Activated naive CD4-positive, alpha-beta T cell (primary cell): ENCODE measurements at places on chromosomes 13 and 19.

DNA sequence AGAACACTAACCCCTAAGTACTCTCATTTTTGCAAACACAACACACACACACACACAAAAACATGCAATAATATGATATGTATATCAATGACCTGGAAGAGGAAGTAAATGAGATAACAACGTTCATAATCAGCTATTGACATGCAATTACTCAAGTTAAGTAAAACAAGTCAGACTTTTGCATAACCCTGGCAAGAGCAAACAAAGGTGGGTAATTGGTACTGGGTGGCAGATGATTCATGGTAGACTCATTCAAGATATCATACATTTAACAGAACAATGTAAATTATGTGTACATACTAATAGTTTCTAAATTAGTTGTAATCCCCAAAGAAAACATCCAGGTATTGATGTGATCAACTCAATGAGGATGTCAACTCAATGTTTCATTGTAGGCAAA, 508.8 kb downstream of the DACH1 start:
- DNase-seq = no peak

- DNase-seq = no peak
Observed at GRCh38 chr13:24250376-24251057, 58.9 kb upstream of the C1QTNF9 start.

GRCh38 chr13:73339086-73339485, 280.3 kb downstream of the KLF5 start:
- no peak for DNase-seq

- DNase-seq = no peak
Observed at GRCh38 chr13:106599875-106600797, 32.2 kb upstream of the ARGLU1 start.

- no peak for DNase-seq
Observed at GRCh38 chr19:43687660-43687997, 17.7 kb upstream of the PLAUR start.

GRCh38 chr19:5571777-5572176, 4.0 kb upstream of the TINCR start:
- no peak for DNase-seq

DNA sequence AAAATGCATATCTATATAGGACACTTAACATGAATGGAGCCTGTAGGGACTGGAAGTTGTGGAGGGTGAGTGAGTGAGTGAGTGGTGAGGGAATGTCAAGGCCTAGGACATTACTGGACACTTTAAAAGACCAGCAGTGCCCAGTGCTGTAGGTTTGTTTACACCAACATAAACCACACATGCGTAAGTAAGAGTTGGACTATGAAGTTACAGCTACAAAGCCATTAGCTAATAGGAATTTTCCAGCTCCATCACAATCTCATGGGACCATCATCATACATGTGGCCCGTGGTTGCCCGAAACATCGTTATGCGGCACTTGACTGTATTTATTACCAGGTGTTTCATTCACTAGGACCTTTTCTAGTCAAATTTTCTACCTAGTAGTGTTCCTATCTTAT, 49.2 kb downstream of the LATS2 start:
- no peak for DNase-seq

DNA sequence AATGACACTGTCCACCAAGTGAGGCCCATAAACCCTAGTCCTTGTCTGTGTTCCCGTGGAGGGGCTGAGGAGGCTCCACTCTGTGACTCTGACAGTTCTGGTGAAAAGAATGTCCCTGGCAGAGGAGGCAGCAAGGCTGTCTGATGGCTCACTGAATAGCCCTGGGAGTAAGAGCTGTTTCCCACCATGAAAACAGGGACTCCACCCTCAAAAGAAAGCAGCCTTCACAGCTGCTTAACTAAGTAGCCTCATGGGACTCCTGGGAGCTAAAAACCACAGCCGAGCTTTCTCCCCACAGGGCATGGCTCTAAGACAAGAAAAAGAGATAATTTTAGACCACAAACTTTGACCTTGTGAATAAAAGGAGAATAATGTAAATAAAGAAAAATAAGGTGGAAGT, 135.1 kb upstream of the FRY start:
- no peak for DNase-seq

GRCh38 chr19:9130965-9131364, 4.2 kb upstream of the OR7G3 start:
- DNase-seq = no peak

DNA sequence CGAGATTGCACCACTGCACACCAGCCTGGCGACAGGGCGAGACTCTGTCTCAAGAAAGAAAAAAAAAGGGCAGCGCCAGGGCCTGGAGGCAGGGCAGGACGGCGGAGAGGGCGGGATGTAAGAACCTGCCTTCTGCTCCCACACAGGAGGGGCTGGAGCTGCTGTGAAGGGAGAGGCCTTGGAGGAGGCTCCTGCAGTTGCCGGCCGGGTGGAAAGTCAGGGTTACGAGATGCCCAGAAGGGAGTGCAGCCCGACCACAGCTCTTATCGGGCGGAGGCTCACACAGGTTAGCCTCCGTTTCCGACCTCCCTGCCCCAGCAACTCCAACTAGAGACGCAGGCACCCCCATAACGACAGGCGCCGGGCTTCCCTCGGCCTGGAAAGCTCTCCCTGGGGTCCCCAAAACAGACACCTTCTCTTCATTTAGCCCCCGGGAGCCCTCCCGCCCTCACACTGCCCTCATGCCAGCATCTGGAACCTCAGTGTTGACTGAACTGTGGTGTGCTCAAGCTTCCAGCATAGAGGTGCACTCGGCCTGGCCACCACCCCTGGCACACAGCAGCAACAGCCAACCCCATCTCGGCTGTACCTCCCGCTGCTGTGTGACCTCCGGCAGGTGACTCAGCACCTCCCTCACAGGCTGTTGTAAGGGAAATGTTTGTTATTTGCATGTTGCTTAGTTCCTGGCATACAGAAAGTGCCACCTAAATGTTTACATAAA, 1.4 kb downstream of the PLPP2 start:
- DNase-seq = no peak

DNA sequence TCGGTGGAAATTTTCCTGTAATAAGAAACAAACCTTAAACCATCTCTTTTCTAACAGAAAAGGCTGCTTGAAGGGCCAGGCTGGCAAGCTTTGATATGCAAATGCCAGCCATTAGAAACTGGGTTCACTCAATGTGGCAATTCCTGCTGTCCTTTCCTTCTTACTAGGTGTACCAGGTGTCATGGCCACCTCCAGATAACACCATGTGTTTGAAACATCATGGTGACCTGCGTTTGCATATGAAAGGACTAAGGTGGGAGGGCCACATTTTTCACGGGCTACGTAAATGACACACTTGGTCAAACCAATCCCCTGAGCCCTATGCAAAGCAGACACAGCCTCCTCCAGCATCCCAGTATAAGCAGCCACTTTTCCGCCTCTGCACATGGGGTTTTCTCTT, 789.1 kb upstream of the SLITRK5 start:
- no peak for DNase-seq

DNA sequence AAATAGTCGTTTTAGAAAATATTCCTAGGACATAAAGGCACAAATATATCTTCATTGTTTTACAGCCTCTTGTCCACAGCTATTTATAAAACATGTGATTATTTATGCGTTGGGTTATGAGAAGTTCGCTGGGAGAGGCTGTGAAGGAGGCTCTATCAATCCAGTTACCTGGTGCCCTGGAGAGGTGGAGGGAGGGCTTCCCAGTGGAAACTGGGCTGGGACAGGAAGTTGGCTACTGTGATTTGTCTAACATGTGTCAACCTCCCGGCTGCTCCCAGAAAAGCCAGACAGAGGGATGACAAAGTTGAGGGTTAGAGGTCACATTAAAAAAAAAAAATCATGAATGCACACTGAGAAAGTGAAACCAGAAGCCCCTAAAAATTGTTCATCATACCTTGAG, 346.5 kb downstream of the ZNF536 start:
- DNase-seq = no peak

GRCh38 chr13:59680429-59681024, 483.2 kb downstream of the DIAPH3 start:
- DNase-seq = no peak

DNA sequence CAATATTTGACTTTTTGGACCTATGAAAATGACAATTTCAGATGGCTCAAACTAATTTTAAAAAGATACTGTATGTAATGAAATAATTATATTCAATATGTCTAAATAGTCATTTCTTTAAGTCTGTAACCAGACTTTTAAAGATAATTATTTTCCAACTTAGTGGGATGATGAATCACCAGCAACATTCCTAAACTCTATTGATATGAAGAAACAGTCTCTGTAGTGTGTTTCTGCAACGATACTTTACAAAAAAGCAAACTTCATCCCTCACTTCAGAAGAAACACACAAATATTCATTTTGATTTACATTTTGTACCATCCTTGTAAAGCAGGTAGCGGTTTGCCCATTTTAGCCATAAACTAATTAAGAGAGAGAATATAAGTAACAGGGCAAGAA, 417.4 kb downstream of the EFNB2 start:
- no peak for DNase-seq

- no peak for DNase-seq
Observed at GRCh38 chr13:107222597-107222996, 654.7 kb upstream of the ARGLU1 start.

GRCh38 chr13:50981686-50982085, 72.1 kb downstream of the RNASEH2B start:
- no peak for DNase-seq

- no peak for DNase-seq
Observed at GRCh38 chr19:29248332-29248844, 35.4 kb upstream of the UQCRFS1 start.

- no peak for DNase-seq
Observed at GRCh38 chr13:42757678-42758420, 23.5 kb upstream of the FAM216B start.
